ENCODE measurements at places on chromosomes 6 and 20.
A peak's percentile ranks its signal among the peaks of the same experiment; 100 is the strongest.

DNA sequence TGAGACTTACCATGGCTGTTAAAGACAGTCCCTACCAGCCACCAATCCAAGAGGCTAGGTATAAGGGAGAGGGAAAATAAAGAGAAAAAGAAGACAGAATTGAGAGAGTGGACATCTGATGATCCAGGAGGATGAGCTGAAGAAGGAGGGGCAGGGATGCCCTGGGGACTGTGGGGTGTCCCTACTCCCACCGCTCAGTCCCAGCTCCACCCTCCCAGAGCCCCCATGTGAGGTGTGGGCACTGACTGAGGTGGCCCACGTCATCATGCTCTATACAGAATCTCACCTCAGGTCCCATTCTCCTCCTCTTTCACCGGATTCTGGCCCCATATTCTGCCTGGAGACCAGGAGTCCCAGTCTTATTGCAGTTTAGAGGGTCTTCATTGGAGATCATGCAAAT lies 135.7 kb downstream of the KLHL32 start:
- DNase-seq, result no peak

GRCh38 chr6:143068001-143068400 lies 7.3 kb downstream of the AIG1 start:
- DNase-seq, result no peak

GRCh38 chr6:36312854-36313648 lies 23.6 kb downstream of the BNIP5 start:
- DNase-seq, result no peak

DNA sequence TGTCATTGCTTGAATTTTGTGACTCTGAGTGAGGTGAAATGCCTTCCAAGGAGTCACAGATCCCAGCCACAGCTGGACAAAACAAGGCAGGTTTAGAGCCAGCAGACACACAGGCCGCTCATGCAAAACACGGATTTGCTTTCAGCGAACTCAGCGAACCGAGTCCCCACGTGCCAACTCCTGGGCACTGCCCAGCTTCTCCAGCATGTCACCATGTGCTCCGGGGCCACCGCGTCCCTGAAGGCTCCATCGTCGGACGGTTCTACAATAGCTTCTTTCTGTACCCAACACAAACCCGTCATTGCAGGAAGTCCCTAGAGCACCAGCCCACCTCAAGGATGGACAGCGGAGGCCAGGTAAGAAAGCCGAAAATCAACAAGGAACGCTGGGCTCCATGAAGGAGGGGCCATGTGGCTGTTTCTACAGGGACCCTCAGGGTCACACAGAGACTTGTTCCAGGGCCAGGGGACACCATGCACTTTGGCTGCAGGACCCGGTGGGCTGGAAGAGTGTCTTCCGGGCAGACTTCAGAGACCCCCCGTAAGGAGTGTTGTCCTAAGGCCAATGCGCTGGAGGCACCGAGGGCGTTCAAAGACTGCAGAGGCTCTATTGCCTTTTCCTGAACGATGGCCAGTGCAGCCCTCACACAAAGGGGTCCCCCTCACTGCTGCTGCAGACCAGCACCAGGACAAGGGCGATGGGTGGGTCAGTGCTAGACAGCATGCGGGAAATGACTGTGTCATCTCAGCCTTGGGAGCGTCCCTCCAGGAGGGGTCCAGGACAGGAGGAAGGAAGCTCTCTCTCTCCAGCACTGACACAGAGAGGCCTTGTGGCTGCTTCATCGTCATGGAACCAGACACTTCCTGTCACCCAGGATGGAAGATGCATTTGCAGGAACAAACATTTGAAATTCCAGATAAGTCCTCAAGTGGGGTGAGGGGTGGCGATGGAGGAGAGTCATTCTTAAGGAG lies 19.8 kb downstream of the DACT2 start:
- DNase-seq, result no peak

- DNase-seq, result no peak
Observed at GRCh38 chr6:56288347-56288746, 41.0 kb upstream of the COL21A1 start.

DNA sequence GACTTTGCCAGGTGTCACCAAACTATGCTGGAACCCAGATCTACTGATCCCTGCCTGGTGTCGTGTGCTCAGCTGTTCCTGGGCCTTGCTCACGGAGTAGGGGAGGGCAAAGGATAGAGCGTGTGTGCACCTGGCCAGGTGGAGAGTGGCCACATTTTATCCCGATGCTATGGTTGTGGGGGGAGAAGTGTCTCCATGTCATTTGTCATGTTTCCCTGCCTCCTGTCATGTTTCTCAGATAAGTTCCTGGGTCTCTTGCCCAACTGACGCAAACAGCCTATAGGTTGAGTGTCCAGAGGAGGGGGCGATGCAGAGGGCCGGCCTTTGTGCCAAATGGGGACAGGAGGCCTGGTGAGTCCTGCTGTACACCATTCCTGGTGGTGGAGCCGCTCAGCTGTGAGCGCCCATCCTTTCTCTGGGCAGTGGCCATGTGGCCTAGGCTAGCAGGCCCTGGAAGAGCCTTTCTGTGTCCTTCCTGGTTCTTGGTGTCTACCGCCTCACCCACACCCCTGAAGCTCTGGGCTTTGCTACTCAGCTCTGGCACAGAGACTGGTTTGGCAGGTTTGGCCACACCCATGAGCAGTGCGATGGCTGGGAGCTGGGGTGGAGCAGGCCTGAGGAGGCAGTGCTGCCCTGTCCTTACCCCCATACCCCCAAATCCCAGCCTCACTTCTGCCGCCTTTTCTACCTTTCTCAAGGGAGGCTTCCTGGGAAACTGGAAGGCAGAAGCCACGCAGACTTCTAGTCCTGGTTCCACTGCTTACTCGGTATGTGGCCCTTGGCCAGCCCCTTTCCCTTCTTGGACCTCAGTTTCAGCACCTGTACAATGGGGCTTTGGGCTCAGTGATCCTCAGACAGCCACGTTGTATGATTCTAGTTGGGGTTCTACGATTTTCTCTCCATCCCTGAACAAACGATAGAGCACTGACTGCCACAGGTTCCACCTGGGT lies 32.3 kb upstream of the EPB41L1 start:
- DNase-seq, result no peak

GRCh38 chr6:162408826-162409535 lies 318.6 kb downstream of the PRKN start:
- no peak for DNase-seq

- peak; percentile 69 for DNase-seq
Observed at GRCh38 chr20:14259689-14260088, 77.7 kb downstream of the FLRT3 start.

GRCh38 chr6:115441651-115442050 lies 619.0 kb downstream of the FRK start:
- DNase-seq, result peak; percentile 78

GRCh38 chr20:51634257-51634656 lies 91.7 kb upstream of the NFATC2 start:
- no peak for DNase-seq

DNA sequence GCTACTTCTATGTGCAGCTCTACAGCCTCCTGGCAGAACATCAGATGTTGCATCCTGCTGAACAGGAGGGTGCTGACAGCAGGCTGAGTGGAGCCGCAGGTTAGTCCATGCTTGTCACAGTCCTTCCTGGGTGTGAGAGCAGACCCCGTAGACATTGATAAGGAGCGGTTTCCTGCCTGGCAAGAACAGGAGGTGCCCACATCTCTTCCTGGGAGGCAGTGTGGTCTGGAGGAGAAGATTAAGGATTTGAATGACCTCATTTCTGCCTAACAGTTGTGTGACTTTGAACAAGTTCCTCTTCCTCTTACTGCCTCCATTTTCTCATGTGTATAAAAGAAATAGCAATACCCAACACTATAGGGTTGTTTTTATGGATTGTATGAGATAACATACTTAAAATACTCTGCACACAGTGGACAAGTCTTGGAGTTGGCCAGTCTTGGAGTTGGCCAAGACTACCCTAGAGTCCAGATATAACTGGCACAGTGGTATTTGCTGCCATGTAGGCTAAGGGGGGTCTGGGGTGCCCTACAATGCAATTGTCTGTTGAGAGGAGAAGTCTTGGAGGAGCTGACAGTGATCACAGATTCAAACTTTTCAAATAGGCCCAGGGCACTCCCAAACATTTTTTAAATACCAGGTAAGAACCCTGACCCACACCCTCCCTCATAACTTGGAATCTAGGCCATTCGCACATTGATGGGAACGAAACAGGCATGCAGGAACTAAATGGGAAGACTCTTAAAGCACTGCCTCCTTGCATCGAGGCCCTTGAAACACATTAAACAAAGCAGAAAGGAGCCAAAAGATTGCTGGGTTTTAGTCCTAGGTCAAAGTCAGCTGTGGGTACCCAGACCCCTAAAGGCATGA lies 32.6 kb upstream of the TBC1D7 start:
- no peak for DNase-seq

GRCh38 chr6:11833626-11834592 lies 55.3 kb upstream of the ADTRP start:
- no peak for DNase-seq

DNA sequence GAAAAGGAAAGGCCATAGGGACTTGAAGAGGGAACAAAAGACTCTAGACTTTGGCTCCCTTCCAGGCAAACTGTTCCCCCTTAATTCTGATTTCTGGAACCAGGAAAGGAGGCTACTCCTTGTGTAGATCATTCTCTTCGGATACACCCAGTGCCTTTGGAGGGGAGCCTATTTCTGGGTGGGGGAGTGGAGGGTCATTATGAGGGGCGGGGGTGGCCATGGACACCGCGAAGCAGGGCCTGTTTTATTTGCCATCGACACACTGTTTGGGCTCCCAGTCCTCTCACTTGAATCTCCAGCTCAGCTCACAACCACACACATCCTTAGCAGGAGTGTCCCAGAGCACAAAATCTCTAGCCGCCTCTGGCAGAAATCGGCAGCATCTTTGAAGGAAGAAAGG lies 132.3 kb downstream of the PXDC1 start:
- DNase-seq, result no peak
